ENCODE measurements at places on chromosomes 2 and 18. TPM values are rescaled to one million over a fixed set of nuclear protein-coding genes. Genes with fewer than 3 reads are reported as not detected.

- no peak for DNase-seq
Measured at GRCh38 chr2:208129744-208130711, at the start of gene CRYGC. CRYGC (minus strand) TSS chr2:208129828; CDS start chr2:208129792, 36 bp downstream.

DNA sequence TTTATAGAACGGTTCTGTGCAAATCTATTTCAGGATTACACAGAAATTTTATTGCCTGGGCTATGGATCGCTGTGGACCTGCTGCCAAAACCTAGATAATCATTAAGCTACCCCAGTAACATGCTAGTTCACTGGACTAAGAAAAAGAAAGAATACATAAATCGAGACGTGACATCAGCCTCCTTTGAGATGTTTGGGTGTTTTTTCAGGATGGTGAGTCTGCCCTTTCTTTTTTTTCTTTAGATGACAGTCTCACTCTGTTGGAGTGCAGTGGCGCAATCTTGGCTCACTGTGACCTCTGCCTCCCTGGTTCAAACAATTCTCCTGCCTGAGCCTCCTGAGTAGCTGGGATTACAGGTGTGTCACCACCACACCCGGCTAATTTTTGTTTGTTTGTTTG, 52.0 kb downstream of the FHOD3 start:
- no peak for DNase-seq

- no peak for DNase-seq
Measured at GRCh38 chr2:70520825-70521224, 32.8 kb downstream of the TGFA start.

GRCh38 chr18:23532848-23533247, 29.5 kb downstream of the RMC1 start:
- DNase-seq = no peak

DNA sequence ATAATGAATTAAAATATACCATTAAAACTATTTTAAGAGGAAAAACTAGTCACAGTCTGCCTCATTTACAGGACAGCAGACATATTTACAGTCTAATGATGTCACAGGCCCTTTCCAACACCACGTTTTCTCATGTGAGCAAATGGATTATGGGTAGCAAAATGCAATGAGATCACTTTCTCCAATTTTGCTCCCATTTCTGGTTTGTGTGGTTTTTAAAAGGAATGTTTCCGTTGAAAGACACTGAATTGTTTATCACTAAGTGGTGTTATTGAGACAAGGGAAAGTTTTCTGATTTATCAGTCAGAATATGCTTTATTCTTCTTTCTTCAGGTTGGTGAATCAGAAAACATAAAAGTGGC, 11.4 kb upstream of the NR4A2 start:
- no peak for DNase-seq

DNA sequence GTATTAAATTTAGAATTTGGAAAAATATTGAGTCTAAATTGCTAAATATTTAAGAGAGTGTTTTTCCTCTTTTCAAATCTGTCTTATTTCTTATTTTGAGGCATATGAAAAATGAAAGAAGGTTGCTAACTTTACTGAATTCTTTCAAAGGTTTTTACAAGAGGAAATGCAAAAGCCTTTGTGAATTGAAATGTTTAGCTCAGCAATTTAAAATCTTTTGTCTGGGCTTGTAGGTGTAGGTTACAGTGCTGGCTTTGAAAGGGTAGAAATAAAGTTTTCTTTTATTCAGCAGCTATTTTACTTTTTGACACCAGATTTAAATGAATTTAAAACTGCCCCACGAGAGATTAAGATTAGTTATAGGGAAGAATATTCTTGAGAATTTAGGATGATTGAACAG, 192.0 kb downstream of the CDH7 start:
- DNase-seq = no peak

- no peak for DNase-seq
Measured at GRCh38 chr2:157466764-157467163, 22.9 kb upstream of the CYTIP start.

- no peak for DNase-seq
Measured at GRCh38 chr18:41674506-41674905, 280.5 kb upstream of the PIK3C3 start.

KRTCAP3 gene
- 2.6 TPM for polyA plus RNA-seq

AQP12B gene
- polyA plus RNA-seq = not detected

ASB18 gene
- polyA plus RNA-seq = not detected

All from naive thymus-derived CD4-positive, alpha-beta T cell (primary cell).